Skin of body (tissue), 3 donors: ENCODE measurements at places on chromosomes 13 and 19. TPM values are rescaled to one million over a fixed set of nuclear protein-coding genes. Genes with fewer than 3 reads are reported as not detected.

DNA sequence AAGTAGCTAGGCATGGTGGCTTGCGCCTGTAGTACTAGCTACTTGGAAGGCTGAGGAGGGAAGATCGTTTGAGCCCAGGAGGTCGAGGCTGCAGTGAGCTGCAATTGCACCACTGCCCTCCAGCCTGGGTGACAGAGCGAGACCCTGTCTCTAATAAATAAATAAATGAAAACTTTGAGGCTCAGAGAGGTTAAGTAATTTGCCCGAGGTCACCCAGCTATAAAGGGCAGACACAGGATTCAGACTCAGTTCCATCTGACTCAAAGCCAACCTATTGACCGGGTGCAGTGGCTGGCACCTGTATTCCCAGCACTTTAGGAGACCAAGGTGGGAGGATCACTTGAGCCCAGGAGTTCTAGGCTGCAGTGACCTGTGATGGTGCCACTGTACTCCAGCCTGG is 7.4 kb upstream of the OLFM2 start:
- DNase-seq = no peak

- DNase-seq = no peak
These were observed 28.2 kb upstream of the GPI start for GRCh38 chr19:34336781-34337271.

- DNase-seq = no peak
These were observed 296.3 kb downstream of the NALCN start for GRCh38 chr13:101120007-101120406.

DNA sequence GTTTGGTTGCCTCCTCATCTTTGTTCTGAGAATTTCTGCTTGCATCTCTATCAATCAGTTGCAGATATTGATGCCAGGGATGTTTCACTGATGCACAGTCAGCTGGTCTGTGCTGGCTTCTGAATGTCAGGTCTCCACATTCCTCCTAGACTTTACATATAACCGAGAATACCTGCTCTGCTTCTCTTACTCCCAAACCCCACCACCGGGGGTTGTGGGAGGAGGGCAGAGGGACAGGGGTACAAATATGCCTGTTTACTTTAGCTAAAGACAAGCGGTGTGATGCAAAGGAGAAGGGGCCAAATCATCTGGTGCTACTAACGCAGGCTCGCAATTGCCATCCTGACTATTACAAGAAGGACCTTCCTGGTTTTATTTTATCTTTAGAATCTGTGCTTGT is 17.4 kb upstream of the KLHL1 start:
- no peak for DNase-seq

Gene ZNF490
- total RNA-seq = 4.5 TPM

Gene ZNF223
- 7.1 TPM for total RNA-seq

Gene ZNF569
- total RNA-seq = 11.3 TPM
